ENCODE measurements at places on chromosomes 3 and 15.

GRCh38 chr3:120599211-120599610 lies 3.1 kb downstream of the NDUFB4 start:
- DNase-seq: no peak

DNA sequence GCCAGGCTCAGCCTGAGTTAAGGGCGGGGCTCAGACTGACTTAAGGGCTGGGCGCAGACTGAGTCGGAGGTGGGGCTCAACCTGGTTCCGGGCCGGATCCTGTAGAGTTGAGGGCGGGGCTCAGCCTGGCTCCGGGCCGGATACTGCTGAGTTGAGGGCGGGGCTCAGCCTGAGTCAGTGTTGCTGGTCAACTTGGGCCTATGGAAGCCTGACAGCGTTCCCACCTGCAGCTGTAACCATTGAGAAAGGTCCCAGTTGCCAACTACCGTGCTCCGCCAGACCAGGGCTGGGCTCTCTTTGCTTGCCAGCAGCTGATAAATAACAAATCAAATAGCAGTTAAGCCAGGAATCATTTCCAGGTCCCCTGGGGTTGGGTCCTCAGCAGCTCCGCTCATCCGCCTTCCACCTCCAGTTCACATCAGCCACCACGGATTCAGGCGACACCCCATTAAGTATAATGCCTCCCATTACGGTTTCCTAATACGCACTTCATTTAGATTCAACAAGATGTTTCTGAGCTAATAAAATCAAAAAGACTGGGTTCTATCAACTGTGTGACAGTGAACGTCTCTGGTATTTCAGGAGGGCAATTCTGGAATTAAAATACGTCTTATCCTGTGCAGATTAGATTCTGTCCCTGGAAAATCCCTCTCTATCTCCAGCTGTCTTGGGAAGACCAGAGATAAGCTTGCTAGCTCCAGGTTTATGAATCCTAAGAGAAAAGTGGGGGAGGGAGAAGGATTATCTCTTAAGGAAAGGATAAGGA lies 7.3 kb downstream of the GRIP2 start:
- no peak for DNase-seq

GRCh38 chr3:49566312-49566711 lies 12.0 kb downstream of the BSN start:
- DNase-seq: no peak

DNA sequence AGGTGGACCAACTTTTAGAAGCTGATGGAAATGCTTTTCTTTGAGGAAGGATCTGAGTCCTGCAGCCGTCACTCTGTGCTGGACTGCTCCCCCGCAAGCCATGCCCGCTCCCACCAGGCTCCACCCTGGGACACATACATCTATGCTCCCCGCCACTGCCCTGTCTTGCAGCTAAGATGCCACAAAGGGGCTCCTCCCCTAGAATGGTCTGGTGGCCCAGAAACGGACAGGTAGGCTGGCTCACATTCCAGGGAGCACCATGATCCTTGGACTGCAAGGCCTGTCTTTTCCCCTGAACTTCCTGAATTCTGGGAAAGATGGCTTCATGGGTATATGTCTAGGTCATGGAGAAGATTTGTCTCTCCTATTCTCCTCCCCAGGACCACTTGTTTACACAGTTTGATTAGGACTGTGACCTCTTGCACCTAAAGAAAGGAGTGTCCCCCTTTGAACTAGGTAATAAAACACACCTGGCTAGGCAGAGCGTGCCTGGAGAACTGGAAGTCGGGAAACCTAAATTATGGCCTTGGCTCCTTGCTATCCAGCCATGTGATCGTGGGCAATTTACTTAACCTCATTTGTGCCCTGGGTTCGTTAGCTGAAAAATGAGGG lies 220.9 kb upstream of the BHLHE40 start:
- no peak for DNase-seq

DNA sequence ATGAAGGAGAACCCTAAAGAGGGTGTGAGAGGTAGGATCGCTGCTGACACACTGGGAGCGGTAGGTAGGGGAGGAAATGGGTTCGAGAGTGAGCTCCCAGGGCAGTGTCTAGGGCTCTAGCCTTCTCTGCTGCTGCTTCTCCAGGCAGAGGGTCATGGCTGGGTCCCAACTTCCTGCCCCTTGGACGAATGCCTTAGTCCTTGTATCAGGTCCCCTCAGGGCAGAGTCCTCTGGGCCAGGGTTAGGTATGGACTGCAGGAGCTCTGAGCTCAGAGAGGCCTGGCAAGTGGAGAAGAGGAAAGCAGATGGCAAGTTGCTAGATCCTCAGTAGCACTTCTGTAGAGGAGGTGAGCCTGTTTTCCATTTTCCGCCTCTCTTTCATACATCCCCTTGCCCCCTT lies 2.9 kb downstream of the CORO2B start:
- DNase-seq: no peak
